ENCODE measurements at places on chromosomes 5 and 9.
A peak's percentile ranks its signal among the peaks of the same experiment; 100 is the strongest.

DNA sequence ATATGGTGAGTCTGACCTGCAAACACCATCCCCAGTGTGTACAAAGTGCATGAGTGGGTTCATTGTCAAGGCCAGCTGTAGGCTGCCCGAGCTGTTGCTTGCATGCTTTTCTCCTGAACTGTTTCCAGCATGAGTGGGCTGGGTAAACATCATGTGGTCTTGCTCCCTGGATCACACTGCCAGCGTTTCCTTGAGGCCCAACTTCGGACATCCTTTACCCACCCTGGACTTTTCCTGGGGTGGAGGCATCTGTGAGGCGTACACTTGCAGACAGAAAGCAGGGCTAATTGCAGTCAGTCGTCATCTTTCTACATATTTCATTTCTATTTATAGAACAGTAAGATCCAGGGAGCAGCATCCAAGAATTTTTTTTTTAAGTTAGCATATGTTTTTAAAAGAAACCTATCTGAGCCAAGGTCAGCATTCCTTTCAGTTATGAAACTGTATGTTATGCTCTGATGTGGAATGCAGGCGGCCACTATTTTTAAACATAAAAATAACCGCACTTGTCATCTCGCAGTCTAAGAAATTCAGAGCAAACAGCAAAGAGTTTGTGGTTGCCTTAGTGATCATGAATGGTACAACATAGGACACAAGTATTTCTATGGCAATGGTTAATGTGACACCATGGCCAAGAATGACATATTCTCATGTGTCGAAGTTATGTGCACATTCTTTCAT, 106.5 kb upstream of the DMRT1 start:
- no peak for DNase-seq

GRCh38 chr9:76602199-76602598, 143.2 kb downstream of the GCNT1 start:
- DNase-seq, result no peak

DNA sequence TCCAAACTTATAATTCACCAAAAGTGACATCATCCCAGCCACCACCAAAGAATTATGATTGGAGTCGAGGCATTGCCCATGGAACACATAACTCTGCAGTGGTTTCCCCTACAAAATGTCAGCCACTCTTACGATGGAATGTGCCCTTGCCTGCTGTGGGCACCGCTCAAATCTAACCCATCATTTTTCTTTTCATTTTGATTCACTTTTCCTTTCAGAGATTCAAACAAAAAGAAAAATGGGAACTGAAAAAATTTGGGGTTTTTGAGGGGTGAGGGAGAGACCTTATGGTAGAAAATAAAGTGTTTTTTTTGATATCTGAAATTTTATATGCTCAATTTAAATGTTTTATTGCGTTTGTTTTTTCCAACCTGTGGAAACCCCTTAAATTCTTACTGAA, 28.1 kb downstream of the SMARCA2 start:
- no peak for DNase-seq

- no peak for DNase-seq
These were observed 58.5 kb upstream of the CLINT1 start for GRCh38 chr5:157917491-157917890.

DNA sequence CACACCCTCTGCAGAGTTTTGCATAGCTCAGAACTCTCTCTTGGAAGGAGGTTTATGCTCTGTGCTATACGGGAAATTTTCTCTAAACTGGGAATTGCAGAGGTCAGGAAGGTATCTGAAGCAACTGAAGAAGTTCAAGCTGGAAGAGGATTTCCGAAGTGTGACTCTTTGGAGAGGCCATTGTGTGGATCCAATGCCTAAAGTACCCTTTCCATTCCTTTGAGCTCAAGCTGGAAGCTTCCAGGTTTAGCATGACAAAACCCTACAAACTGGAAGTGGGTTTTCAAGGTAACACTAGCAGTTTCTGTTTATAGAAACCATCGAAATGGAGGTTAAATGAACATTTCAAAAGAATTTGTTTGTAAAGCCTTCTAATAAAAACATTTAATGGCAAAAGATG, 187.1 kb downstream of the CFAP90 start:
- DNase-seq, result no peak

DNA sequence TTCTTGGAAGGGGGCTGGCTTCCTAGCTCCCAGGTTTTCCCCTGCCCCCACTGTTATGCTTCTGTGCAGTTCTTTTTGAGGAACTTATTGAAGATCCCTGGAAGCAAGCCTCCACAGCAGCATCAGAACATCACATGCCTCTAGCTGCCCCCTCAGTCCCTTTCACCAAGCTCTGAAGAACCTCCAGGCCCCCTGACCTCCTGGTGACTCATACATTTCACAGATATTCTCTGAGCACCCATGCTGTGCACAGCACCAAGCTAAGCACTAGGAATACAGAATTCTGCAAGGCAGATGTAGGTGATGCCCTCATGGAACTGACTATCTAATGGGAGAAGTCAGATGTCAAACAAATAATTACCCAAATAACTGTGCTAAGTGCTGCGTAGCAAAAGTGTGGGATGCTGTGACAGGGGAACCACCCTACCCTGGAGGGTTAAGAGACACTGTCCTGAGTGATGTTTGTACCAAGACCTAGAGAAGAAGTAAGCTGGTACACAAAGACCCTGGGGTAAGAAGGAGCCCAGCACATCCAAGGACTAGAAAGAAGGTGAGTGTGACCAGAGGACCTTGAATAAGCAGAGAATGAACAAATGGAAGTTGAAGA, 213.7 kb upstream of the NR4A3 start:
- no peak for DNase-seq

DNA sequence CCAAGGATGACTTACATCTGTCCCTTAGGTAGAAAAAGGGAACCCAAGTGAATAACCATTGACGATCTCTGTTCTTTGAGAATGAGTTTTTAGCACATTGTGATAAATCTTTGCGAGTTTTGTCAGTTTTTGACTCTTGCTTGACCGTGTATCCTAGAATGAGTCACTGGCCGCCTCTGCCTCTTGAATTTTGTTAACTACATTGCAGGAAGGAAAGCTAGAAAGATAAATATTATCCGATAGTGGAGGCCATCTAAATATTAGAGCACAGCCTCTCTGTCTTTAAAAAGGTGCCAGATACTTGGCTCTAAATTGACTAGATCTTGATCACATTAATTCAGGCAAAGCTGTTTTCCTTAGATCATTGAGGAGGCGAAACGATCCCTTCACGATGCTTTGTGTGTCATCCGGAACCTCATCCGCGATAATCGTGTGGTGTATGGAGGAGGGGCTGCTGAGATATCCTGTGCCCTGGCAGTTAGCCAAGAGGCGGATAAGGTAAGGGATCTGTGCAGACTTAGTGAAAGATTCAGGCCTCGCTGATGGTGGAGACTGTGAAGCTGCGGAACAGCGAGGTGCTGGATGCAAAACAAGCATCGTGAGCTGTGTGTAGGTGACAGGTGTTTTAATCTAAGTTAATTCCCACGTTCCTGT, 12.2 kb downstream of the CCT5 start:
- no peak for DNase-seq

GRCh38 chr9:86454701-86455615, 100.7 kb upstream of the TUT7 start:
- DNase-seq, result no peak

- DNase-seq, result no peak
These were observed 84.5 kb downstream of the BRINP1 start for GRCh38 chr9:119284587-119285337.

DNA sequence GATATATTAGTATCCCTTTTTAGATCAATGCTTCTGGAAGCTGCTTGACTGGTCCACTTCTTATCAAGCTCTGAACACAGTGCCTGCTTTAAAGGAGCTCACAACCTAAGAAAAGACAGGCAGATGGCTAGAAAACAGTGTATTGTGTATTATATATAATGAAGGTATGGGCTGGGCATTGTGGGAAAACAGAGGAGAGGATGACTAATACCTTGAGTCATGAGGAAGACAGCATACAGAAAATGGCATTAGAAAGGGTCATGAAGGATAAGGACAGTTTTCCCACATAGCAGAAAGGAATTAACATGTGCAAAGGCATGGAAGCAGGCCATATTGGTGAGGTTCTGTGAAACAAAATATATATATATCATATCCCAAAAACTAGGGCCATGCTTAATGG, 309.6 kb downstream of the MLLT3 start:
- no peak for DNase-seq

DNA sequence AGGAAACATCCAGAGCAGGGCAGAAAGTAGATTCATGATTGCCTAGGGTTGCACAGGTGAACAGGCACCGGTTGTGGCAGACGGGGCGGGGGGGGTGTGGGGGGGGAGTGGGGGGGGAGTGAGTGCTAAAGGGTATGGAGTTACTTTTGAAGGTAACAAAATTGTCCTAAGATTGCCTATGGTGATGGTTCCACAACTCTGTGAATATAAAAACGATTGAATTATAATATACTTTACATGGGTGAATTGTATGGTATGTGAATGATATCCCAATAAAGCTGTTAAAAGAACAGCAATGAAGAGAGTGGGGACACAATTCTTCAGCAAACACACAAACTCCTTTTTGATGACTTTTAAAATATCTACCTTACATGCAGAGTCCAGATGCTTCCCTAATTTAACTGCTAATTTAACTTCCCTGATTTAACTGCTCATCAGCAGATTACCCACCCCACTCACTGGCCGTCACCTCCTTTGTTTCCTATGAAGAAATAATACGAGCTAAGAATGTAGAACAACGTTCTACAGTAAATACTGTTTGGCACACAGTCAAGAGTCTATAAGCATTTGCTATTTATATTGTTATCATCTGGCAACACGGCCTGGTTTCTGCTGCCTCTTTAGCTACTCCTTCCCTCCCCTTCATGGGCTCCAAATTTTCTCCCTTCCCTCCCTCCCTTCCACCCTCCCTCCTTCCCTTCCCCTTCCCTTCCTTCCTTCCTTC, 83.5 kb downstream of the PTCH1 start:
- DNase-seq, result no peak

GRCh38 chr9:132670457-132671391, at the start of gene GTF3C4:
Gene GTF3C4 (plus strand): TSS chr9:132670464. CDS start chr9:132670599, 135 bp downstream.
- peak; percentile 54 for DNase-seq

All from NCI-H1092 treated with DMSO at 0.1 percent for 48 hours (cell line).